ENCODE measurements at places on chromosomes 16 and 17.

DNA sequence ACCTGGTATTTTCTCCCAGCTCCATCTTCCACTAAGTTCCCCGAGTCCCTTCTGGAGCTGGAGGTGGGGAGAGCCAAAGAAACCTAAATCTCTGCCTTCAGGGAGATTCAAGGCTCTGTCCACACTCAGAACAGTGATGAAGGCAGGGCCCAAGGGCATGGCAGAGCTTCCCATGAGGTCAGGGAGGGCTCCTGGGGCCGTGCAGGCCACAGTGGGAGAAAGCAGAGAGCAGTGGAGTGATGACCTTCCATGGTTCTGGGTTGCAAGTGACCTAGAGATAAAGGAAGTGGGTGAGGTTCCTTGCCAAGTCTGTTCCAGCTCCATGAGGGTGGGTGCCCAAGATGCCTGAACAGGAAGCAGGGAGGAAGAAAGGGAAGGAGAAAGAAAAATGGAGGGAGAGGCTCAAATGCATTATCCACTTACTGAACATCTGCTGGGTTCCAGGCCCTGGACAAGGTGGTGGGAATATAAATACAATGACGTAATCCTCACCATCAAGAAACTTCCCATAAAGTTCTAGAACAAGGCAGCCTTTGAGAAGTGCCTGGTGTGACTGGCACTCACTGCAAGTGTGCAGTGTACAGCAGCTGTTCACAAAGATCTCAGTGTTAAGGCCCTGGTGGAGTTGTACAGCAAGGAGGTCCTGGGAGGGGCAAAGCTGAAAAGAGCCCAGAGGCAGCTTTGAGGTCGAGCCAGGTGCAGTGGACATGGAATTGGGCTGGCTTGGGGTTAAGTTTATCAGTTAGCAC is 13.3 kb downstream of the TBKBP1 start:
- no peak for DNase-seq

DNA sequence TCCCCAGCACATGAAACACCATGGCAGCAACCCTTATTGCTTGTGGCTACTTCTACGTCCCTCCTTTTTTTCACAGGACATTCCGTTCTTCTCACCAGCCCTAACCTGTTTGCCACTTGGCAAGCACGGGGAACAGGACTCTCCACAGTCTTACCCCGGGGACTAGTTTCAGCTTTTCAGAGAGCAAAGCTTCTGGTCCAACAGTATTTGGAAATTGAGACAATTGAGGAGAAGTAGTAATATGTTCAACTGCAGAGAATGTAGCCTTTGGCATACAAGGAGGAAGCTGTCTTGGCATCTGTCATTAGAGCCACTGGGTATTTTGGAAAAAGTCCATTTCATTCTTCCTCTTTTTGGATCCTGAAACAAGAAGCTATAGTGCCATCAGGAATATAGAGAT is 65.7 kb downstream of the MAP2K6 start:
- no peak for DNase-seq

GRCh38 chr16:30813821-30814189 is 26.8 kb upstream of the ZNF629 start:
- DNase-seq = no peak

- DNase-seq = no peak
These were observed 20.8 kb downstream of the GINS2 start for GRCh38 chr16:85667841-85668413.

DNA sequence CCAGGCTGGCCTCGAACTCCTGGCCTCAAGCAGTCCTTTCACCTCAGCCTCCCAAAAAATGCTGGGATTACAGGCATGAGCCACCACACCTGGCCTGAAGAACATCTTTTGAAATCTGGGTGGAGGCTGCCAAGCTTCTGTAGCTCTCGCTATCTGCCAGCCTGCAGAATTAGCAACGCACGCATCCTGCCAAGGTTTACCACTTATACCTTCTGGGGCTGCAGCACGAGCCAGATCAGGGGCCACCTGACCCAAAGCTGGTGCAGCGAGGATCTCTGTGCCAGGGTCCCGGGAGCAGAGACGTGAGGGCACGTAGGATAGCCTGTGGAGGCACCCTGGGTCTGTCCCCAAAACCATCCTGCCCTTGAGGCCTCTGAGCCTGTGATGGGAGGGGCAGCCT is 22.2 kb downstream of the SLC38A8 start:
- DNase-seq = no peak

- DNase-seq = no peak
These were observed 55.0 kb downstream of the ZNF423 start for GRCh38 chr16:49800876-49801275.

- DNase-seq = no peak
These were observed 12.7 kb upstream of the SPECC1 start for GRCh38 chr17:19996502-19996901.

DNA sequence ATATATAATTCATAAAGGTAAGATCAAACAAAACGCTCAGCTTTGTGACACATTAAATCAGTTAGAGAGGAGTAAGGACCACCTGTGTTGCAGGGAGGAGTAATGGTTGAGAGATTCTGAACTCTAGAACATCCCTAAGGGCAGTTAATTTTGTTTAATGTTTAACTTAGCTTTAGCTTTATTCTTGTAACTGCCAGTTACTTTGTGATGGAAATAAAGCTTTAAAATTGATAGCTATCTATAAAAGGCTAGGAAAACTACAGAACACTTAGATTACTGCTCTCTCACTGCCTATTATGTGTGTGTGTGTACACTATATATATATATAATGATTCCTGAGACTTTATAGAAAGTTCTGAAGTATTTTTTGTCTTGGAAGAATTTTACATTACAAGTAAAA is 37.8 kb downstream of the PTRH2 start:
- no peak for DNase-seq
